Thymus (tissue), 14 donors: ENCODE measurements at places on chromosomes 6 and 20. TPM values are rescaled to one million over a fixed set of nuclear protein-coding genes. Genes with fewer than 3 reads are reported as not detected.

- peak overlapping the region; percentile 98 for H3K4me3 ChIP-seq
- H3K27me3 ChIP-seq: no peaks in the 10 kb centered on the region
- H3K27ac ChIP-seq: peak overlapping the region; percentile 97
Observed at GRCh38 chr20:32819992-32820697, 391 bp downstream of the MAPRE1 start.

DNA sequence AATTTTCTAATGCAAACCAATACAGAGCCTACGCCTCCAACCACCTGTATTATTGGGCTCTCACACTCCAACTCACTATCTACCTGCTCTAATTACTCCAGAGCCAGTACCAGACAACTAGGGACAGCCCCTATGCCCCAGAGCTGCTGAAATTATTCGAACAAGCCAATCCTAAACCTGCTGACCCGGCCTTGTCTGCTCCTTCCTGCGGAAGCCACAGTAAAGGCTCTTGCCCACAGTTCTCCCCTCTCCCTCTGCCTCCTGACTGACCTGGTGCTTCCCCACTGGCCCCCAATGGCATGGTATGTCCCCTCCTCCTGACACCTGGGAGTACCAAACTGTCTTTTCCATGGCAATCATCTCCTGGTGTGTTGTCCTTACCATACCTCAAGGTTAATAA, 4.1 kb upstream of the TOX2 start:
- no peak overlapping the region for H3K27ac ChIP-seq
- peaks cover 20% of the 10 kb centered on the region for H3K27me3 ChIP-seq
- no peak for DNase-seq
- no peaks in the 10 kb centered on the region for H3K36me3 ChIP-seq
- H3K4me1 ChIP-seq: peaks cover 4% of the 10 kb centered on the region
- H3K4me3 ChIP-seq: no peak overlapping the region

DNA sequence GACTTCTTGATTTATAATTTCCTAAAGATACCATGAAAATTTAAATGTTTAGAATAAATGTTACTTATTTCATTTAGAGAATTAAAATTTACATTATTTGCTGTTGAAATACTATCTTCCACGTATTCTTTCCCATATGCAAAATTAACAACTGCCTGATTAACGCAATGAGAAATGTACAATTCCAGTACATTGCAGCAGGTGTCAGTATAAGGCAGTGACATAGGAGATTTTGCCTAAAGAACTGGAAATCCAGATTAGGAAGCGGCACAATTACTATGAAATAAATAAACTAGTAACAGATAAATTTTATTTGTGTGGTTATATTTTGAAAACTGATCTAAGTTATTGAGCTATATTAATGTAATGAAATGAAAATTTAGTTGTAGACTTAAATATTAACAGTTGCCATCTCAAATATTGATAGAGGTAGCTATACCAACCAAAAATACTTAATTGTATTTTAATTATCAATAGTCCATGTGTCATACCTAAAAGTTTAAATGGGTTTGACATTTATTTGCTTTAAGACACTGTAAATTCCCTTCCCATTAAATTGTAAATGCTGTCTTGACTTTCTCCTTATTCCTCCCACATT, 300.2 kb downstream of the UTRN start:
- no peaks in the 10 kb centered on the region for H3K36me3 ChIP-seq
- H3K27me3 ChIP-seq: no peaks in the 10 kb centered on the region
- H3K4me1 ChIP-seq: peaks cover 21% of the 10 kb centered on the region
- H3K4me3 ChIP-seq: no peak overlapping the region
- H3K27ac ChIP-seq: no peak overlapping the region

DNA sequence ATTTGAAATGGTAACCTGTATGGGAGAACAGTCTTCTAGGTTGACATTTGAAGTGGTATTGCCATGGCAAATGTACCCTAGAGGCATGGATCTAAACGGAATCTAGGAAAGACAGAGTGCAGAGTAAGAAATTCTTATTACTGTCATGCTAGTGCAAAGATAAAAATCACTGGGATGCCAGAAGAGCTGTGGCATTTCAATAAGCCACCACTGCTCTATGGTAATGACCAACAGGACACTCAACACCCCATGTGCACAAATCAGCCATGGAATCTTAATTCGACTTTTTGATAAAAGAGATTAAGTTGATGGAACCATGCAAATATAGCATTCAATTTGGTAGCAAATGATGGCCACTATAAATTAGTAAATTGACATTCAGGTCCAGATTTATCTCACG, 74.1 kb downstream of the ID4 start:
- H3K27me3 ChIP-seq: no peaks in the 10 kb centered on the region
- no peaks in the 10 kb centered on the region for H3K36me3 ChIP-seq
- H3K4me3 ChIP-seq: no peak overlapping the region
- H3K27ac ChIP-seq: no peak overlapping the region
- DNase-seq: no peak

- DNase-seq: no peak
- no peak overlapping the region for H3K4me3 ChIP-seq
- no peaks in the 10 kb centered on the region for H3K27me3 ChIP-seq
- no peaks in the 10 kb centered on the region for H3K36me3 ChIP-seq
Observed at GRCh38 chr6:134340179-134340975, 22.5 kb upstream of the SGK1 start.

The SPEF1 gene
- 0.05 TPM for total RNA-seq

GRCh38 chr6:91816335-91816734, 1229.5 kb upstream of the MAP3K7 start:
- no peak for DNase-seq
- H3K36me3 ChIP-seq: no peaks in the 10 kb centered on the region
- no peak overlapping the region for H3K27ac ChIP-seq
- no peak overlapping the region for H3K4me3 ChIP-seq

GRCh38 chr6:166872531-166873009, 83.8 kb downstream of the RNASET2 start:
- DNase-seq: no peak
- no peak overlapping the region for H3K4me3 ChIP-seq
- no peaks in the 10 kb centered on the region for H3K36me3 ChIP-seq

- peaks cover 6% of the 10 kb centered on the region for H3K36me3 ChIP-seq
- peaks cover 13% of the 10 kb centered on the region for H3K4me1 ChIP-seq
- peaks cover 2% of the 10 kb centered on the region for H3K27me3 ChIP-seq
- H3K27ac ChIP-seq: no peak overlapping the region
- peak overlapping the region; percentile 63 for H3K4me3 ChIP-seq
Observed at GRCh38 chr20:38748861-38749149, 545 bp downstream of the ACTR5 start.

DNA sequence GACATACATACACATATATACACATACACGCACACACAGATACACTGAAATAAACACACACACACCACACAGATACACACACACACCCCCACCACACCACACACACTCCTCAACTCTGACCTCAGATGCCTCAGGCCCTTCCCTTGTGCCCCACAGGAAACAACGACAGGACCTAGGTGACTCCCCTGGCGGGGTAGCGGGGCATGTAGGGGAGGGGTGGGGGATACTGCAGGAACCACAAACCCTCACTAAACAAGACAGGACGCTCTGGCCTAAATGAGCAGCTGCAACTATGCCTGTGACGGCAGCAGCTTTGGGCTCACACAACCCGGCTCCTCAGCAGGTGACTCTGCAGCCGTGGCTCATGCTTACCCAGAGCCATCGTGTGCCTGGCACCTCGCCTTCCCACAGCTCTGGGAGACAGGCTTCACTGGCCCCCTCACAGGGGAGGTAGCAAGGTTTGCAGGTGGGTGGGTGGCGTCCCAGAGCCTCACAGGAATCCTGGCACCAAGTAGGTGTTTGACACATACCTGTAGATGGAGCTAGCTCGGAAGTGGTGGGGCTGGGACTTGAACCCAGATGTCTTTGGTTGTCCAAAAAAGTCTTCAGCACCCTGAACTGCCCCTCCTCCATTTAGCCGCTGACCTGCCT, 100.8 kb downstream of the GRM4 start:
- H3K4me3 ChIP-seq: no peak overlapping the region
- H3K27me3 ChIP-seq: peaks cover 21% of the 10 kb centered on the region
- H3K4me1 ChIP-seq: no peaks in the 10 kb centered on the region
- H3K27ac ChIP-seq: no peak overlapping the region
- DNase-seq: no peak

The PARD6B gene
- 3.1 TPM for total RNA-seq

The MICA gene
- total RNA-seq: 5.6 TPM

- no peak for DNase-seq
- H3K4me3 ChIP-seq: peak overlapping the region; percentile 65
- peak overlapping the region; percentile 62 for H3K27ac ChIP-seq
- peaks cover 48% of the 10 kb centered on the region for H3K4me1 ChIP-seq
Observed at GRCh38 chr6:154243793-154244750, 112.5 kb downstream of the IPCEF1 start.
